ENCODE measurements at places on chromosomes 13 and 19.

DNA sequence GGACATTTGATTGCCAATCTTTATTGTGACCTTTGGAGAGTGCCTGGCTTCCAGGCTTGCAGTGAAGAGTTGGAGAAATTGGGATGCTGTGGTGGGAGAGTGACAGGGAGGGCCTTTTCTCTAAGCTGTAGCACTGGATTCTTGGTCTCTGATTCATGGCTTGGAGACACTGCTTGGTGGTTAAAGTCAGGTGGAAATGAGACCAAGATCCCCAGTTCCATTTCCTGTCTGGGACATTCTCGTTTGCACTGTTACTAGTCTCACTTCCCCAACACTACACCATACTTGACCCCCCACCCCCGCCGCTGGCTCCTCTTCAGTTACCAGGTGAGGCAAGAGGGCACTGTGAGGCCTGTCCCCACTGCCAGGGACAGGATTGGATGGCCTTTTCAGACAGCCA, 2.9 kb downstream of the SUPT5H start:
- DNase-seq, result peak; percentile 94

- peak; percentile 96 for DNase-seq
These were observed 4.9 kb upstream of the TNFSF14 start for GRCh38 chr19:6674868-6675305.

- DNase-seq, result no peak
These were observed 70.0 kb downstream of the CHST8 start for GRCh38 chr19:33691736-33692135.

DNA sequence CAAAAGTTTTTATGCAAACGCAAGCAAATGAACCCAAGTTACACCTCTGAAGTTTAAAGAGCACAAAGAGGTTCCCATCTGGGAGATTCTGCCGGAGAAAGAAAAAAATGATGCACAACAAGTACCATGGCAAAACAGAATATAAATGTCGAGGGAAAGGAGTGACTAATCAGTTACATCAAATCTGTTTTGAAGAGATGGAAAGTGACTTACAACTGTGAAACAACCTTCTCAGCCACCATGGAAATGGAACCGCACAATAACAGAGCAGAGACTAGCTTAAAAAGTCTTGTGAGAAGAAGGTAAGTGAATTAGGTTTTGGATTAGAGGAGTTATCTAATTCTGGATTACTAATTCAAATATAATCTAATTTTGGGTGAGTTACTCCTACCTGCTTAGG, 2.4 kb downstream of the HSPH1 start:
- no peak for DNase-seq

- DNase-seq, result no peak
These were observed 6.0 kb upstream of the IGLON5 start for GRCh38 chr19:51305479-51305878.

DNA sequence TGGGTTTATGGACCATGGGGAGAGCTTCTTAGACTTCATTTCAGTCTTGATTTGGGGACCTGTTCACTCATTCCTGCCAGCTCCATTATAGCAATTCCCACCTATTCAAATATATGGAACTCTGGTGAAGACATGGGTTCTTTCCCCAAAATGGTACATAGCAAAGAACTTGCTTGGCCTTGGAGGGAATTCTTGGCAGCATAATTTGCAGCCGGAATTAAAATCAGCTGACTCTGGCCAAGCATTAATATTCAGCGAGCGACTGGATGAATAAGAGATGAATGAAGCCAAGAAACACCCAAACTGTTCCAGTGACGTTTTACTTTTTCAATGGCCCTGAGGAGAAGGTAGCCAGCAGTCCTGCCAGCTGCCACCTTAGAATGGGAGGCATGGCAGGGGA, 88.4 kb upstream of the SOX1 start:
- no peak for DNase-seq

- DNase-seq, result no peak
These were observed 337.3 kb upstream of the DACH1 start for GRCh38 chr13:72204291-72204690.
